Ovary (tissue), 10 donors: ENCODE measurements at places on chromosomes 13 and 19. TPM values are rescaled to one million over a fixed set of nuclear protein-coding genes. Genes with fewer than 3 reads are reported as not detected.

DNA sequence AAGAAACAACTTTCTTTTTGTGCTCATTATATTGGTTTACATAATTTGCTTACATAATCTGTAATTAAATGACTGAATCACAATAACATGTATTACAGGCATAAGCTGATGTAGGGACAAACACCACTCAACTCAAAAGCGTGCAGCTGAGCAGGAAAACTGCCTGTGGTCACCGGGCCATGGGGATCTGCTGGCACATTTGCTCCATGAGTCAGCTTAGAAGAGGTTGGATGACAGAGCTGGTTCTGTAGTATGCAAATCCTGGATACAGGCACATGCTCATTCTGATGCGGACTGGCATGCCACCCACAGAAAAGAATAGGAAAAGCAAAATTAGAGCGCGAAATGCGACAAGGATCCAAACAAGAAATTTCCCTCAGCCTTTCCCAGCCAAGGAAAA lies 128.6 kb downstream of the USP12 start:
- H3K36me3 ChIP-seq = no peaks in the 10 kb centered on the region
- no peaks in the 10 kb centered on the region for H3K4me1 ChIP-seq
- H3K27me3 ChIP-seq = no peaks in the 10 kb centered on the region

Gene RFPL4AL1
- not detected for total RNA-seq

- H3K36me3 ChIP-seq = no peaks in the 10 kb centered on the region
- H3K27ac ChIP-seq = no peak overlapping the region
- DNase-seq = no peak
- no peaks in the 10 kb centered on the region for H3K27me3 ChIP-seq
- H3K4me3 ChIP-seq = no peak overlapping the region
Measured at GRCh38 chr13:34417896-34418295, 524.2 kb upstream of the NBEA start.

GRCh38 chr13:36421447-36421846 lies 10.8 kb upstream of the CCNA1 start:
- no peaks in the 10 kb centered on the region for H3K27me3 ChIP-seq
- H3K4me1 ChIP-seq = peaks cover 2% of the 10 kb centered on the region
- no peak overlapping the region for H3K27ac ChIP-seq
- no peak for DNase-seq
- H3K4me3 ChIP-seq = no peak overlapping the region
- H3K36me3 ChIP-seq = no peaks in the 10 kb centered on the region

- no peaks in the 10 kb centered on the region for H3K4me1 ChIP-seq
- H3K27ac ChIP-seq = no peak overlapping the region
- no peak for DNase-seq
- H3K36me3 ChIP-seq = no peaks in the 10 kb centered on the region
Measured at GRCh38 chr13:52779103-52779502, 39.5 kb upstream of the CNMD start.

DNA sequence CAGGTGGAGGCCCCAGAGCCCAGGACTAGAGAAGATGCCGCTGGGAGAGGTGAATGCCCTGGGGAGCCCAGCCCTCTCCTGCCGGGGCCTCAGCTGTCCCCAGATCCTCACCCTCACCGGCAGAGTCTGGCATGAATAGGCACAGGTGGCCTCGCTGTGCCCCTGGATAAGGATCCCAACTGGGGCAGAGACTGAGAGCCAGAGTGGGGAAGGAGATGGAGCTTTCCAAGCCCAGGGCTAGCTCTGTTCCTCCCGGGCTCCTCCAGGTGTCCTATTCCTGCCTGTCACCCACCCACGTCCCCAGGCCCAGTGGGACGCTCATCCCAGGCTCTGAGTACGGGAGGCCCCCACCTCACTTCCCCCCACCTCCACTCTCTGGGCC lies 16.5 kb downstream of the PRR36 start:
- peaks cover 12% of the 10 kb centered on the region for H3K4me1 ChIP-seq
- no peaks in the 10 kb centered on the region for H3K36me3 ChIP-seq
- no peak overlapping the region for H3K27ac ChIP-seq

GRCh38 chr19:43527860-43528622 lies 1.0 kb upstream of the ETHE1 start:
- H3K27ac ChIP-seq = no peak overlapping the region
- DNase-seq = no peak
- H3K27me3 ChIP-seq = no peaks in the 10 kb centered on the region
- no peaks in the 10 kb centered on the region for H3K36me3 ChIP-seq
- peak overlapping the region; percentile 87 for H3K4me3 ChIP-seq

Gene MIA
- not detected for total RNA-seq

DNA sequence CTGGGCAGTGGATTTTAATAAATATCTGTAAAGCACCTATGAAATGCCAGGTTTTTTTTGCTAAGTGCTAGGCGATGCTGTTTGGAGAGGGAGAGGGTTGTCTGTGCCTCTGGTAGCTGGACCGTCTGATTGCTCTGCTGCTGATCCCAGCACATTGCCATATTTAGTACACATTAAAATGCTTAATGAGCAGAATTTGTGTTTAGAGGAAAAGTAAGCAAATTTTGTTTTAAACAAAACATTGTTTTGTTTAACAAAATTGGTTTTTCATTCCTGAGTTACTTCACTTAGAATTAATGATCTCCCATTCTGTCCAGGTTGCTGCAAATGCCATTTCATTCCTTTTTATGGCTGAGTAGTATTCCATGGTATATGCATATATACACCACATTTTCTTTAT lies 85.2 kb downstream of the LMO7 start:
- H3K27ac ChIP-seq = no peak overlapping the region
- DNase-seq = no peak
- no peaks in the 10 kb centered on the region for H3K4me1 ChIP-seq
- no peak overlapping the region for H3K4me3 ChIP-seq

Gene ARHGAP35
- total RNA-seq = 20.9 TPM

Gene DKKL1
- total RNA-seq = 1.1 TPM

- DNase-seq = no peak
- no peak overlapping the region for H3K4me3 ChIP-seq
- no peaks in the 10 kb centered on the region for H3K36me3 ChIP-seq
Measured at GRCh38 chr13:45718063-45718462, 15.9 kb downstream of the CBY2 start.

Gene MISP
- total RNA-seq = 1.4 TPM

Gene XRCC1
- total RNA-seq = 36.8 TPM

- H3K27me3 ChIP-seq = no peaks in the 10 kb centered on the region
- no peak overlapping the region for H3K4me3 ChIP-seq
- no peaks in the 10 kb centered on the region for H3K36me3 ChIP-seq
- no peak for DNase-seq
- H3K27ac ChIP-seq = no peak overlapping the region
- no peaks in the 10 kb centered on the region for H3K4me1 ChIP-seq
Measured at GRCh38 chr13:96581741-96582140, 412.5 kb downstream of the OXGR1 start.

DNA sequence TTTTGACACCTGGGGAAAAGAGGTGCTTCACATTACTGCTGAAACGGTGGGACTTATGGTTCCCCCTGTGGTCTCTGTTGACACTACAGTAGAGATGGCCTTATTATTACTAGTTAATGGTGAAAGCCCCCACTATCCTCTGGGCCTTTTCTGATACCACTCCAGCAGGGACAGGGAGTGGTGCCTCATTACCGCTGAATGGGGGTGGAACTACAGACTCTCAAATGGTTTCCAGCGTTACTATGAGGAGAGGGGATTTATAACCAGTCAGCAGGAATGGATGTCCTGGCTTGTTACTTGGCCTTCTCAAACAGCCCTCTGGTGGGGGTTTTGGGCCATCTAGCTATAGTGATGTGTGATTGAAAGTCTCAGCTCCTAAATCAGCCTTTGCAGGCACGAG lies 96.7 kb upstream of the DIAPH3 start:
- H3K36me3 ChIP-seq = no peaks in the 10 kb centered on the region
- H3K27me3 ChIP-seq = no peaks in the 10 kb centered on the region
- H3K27ac ChIP-seq = no peak overlapping the region
- DNase-seq = no peak
- no peak overlapping the region for H3K4me3 ChIP-seq

GRCh38 chr19:7658219-7658686 lies 10.6 kb upstream of the RETN start:
- no peaks in the 10 kb centered on the region for H3K4me1 ChIP-seq
- no peak overlapping the region for H3K4me3 ChIP-seq
- H3K36me3 ChIP-seq = no peaks in the 10 kb centered on the region
- H3K27ac ChIP-seq = no peak overlapping the region
- H3K27me3 ChIP-seq = no peaks in the 10 kb centered on the region

Gene STOML3
- 8.6 TPM for total RNA-seq

- H3K4me3 ChIP-seq = no peak overlapping the region
- no peak overlapping the region for H3K27ac ChIP-seq
- H3K4me1 ChIP-seq = peaks cover 2% of the 10 kb centered on the region
- no peak for DNase-seq
Measured at GRCh38 chr19:540867-541637, 2.8 kb upstream of the GZMM start.

Gene C1QTNF9
- total RNA-seq = not detected

GRCh38 chr13:56907766-56908165 lies 233.0 kb upstream of the PRR20A start:
- no peaks in the 10 kb centered on the region for H3K27me3 ChIP-seq
- no peaks in the 10 kb centered on the region for H3K4me1 ChIP-seq
- no peaks in the 10 kb centered on the region for H3K36me3 ChIP-seq
- H3K4me3 ChIP-seq = no peak overlapping the region

Gene PABPC3
- 0.32 TPM for total RNA-seq

Gene PSG3
- total RNA-seq = not detected

Gene NLRP7
- total RNA-seq = not detected

- no peak overlapping the region for H3K27ac ChIP-seq
- no peaks in the 10 kb centered on the region for H3K36me3 ChIP-seq
- H3K4me3 ChIP-seq = no peak overlapping the region
- H3K27me3 ChIP-seq = no peaks in the 10 kb centered on the region
Measured at GRCh38 chr13:20869540-20869939, 33.0 kb downstream of the XPO4 start.

Gene KIR2DL4
- total RNA-seq = not detected
